Liver (tissue), 10 donors: ENCODE measurements at places on chromosomes 1 and 21. TPM values are rescaled to one million over a fixed set of nuclear protein-coding genes. Genes with fewer than 3 reads are reported as not detected.

HES3 gene
- not detected for total RNA-seq

NUDT4B gene
- total RNA-seq: 5.5 TPM

TTC34 gene
- not detected for total RNA-seq

DNA sequence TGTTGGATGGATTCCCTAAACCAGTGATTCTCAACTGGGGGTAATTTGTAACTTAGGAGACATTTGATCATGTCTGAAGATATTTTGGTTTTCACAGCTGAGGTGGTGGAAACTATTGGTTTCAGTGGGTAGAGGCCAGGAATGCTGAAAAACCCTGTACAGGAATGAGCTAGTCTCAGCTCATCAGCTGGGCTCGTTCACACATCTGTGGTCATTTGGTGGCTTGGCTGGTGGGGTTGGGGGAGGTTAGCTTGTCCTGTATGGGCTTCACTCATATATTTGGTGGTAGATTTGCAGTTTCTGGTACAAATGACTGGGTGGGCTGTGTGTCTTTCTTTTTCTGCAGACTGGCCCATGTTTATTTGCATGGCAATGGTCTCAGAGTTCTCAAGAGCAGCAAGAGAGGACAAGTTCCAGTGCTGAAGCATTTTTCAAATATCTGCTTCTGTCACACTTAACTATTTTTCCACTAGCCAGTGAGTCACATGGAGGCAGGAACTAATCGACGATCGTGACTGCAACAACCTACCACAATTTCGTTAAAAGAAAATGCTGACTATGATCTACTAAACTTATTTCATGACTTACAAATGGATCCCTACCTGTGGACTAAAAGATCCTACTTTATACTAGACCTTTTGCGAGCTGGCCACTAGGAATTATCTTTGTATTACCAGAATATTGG lies 321.7 kb upstream of the PLXNA2 start:
- no peak overlapping the region for H3K27ac ChIP-seq
- no peak overlapping the region for H3K4me3 ChIP-seq
- H3K4me1 ChIP-seq: no peaks in the 10 kb centered on the region
- H3K27me3 ChIP-seq: no peaks in the 10 kb centered on the region

GRCh38 chr1:37153116-37154100 lies 119.1 kb upstream of the GRIK3 start:
- H3K27me3 ChIP-seq: no peaks in the 10 kb centered on the region
- H3K4me3 ChIP-seq: no peak overlapping the region
- H3K27ac ChIP-seq: no peak overlapping the region
- no peaks in the 10 kb centered on the region for H3K4me1 ChIP-seq
- DNase-seq: no peak
- H3K36me3 ChIP-seq: no peaks in the 10 kb centered on the region

DNA sequence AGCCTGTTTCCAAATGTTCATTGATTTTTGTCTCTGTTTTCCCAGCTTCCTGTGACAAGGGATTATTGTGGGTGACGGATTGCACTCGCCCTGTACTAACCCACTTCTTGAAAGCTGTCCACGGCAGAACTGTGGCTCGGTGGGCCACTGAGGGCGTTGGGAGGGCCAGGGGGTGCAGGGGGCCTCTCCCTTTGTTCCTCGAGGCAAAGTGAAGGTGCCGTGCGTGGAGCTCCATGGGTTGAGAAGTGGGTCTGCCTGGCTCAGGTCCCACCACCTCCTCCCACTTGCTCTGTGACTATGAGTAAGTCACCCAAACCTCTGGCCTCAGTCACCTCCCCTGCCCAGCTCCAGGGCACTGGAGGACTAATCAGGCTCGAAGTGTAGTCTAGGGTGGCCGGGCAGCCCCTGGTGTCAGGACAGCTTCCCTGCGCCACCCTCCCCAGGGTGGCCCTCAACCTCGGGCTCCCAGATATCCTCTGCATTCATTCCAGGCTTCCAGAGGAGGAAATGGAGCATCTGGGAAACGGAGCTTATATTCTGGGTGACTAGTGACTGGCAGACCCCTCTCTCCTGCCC lies 148.6 kb downstream of the NPHP4 start:
- no peak overlapping the region for H3K4me3 ChIP-seq
- no peaks in the 10 kb centered on the region for H3K36me3 ChIP-seq

DNA sequence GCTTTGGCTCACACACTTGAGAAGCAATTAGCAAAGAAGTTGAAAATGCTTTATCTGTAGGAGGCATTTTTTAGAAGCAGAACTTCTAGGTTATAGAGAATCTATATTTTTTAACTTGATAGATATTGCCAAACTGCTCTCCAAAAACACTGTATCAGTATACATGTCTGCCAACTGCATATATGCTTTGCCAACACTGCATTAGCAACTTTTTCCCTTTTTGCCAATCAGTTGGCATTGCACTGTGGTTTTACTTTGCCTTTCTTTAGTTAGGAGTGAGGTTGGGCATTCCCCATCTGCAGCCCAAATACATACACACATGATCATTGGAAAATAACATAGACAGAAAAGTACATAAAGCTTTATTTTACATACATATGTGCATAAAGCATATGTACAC lies 15.0 kb downstream of the PADI3 start:
- H3K4me3 ChIP-seq: no peak overlapping the region
- no peaks in the 10 kb centered on the region for H3K36me3 ChIP-seq
- H3K27me3 ChIP-seq: peaks cover 3% of the 10 kb centered on the region

DNA sequence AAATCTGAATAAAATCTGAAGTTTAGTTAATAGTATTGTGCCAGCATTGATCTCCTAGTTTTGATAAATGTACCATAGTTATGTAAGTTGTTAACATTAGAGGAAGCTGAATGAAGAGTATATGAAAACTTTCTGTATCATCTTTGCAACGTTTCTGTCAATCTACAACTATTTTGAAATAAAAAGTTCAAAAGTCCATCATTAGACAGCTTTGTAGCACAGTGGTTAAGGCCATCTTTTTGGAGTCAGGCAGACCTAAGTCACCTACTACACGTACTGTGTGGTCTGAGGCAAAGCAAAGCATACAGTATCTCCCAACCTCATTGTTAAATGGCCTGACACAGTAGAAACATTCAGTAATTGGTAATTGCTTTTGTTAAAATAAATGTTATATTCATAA lies 47.9 kb upstream of the ATP1A1 start:
- H3K4me1 ChIP-seq: peaks cover 25% of the 10 kb centered on the region
- DNase-seq: no peak
- H3K36me3 ChIP-seq: no peaks in the 10 kb centered on the region
- H3K27me3 ChIP-seq: no peaks in the 10 kb centered on the region
- no peak overlapping the region for H3K4me3 ChIP-seq

DNA sequence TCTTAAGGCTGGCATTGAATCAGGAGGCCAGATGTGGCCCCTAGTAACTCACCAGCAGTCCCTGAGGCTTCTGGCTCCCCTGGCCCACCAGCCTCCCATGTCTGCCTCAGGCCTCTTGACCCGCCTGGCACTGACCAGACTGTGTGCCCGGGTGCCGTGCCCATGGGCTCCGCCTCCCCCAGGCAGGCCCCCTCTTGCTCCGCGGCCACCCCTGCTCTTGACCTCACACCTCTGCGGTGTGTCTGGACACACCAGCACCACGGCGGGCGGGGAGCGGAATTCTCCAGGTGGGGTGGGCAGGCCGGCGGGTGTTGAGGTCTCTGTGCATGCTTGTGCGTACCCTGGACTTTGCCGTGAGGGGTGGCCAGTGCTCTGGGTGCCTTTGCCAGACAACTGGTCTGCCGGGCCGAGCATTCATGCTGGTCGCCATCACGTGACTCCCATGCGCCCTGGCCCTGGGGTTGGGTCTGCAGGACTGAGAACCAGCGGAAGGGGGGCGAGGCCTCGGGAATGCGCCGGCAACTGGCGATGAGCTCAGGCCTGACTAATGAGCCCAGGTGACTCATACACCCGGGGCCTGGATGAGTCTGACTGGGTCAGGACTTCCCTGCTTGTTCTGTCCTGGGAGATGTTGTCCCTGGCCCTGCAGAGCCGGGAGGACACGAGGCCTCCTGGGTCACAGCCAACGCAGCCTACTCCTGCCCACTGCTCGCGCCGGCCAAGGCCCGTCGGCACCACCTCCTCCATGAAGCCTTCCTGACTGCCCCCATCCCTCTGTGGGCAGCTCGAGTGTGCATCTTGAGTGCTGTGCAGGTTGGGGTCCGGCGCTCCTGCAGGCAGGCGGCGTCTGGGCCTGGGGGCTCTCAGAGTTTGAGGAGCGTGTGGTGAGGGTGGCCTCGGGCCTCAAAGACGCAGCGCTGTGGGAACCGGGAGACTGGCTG lies 22.6 kb downstream of the COL18A1 start:
- DNase-seq: no peak
- no peaks in the 10 kb centered on the region for H3K36me3 ChIP-seq
- no peak overlapping the region for H3K4me3 ChIP-seq
- H3K4me1 ChIP-seq: peaks cover 3% of the 10 kb centered on the region
- H3K27me3 ChIP-seq: no peaks in the 10 kb centered on the region

GRCh38 chr1:52571783-52572182 lies 18.9 kb upstream of the TUT4 start:
- H3K27ac ChIP-seq: no peak overlapping the region
- H3K4me3 ChIP-seq: no peak overlapping the region
- H3K4me1 ChIP-seq: no peaks in the 10 kb centered on the region

- peaks cover 18% of the 10 kb centered on the region for H3K4me1 ChIP-seq
- no peaks in the 10 kb centered on the region for H3K36me3 ChIP-seq
- no peak for DNase-seq
Observed at GRCh38 chr1:223136086-223136485, 7.0 kb downstream of the TLR5 start.

- no peak overlapping the region for H3K4me3 ChIP-seq
- no peaks in the 10 kb centered on the region for H3K27me3 ChIP-seq
- no peak overlapping the region for H3K27ac ChIP-seq
- no peak for DNase-seq
- no peaks in the 10 kb centered on the region for H3K36me3 ChIP-seq
Observed at GRCh38 chr1:207904391-207904790, 6.5 kb downstream of the CD34 start.

GRCh38 chr1:194024659-194025058 lies 838.2 kb upstream of the B3GALT2 start:
- no peaks in the 10 kb centered on the region for H3K36me3 ChIP-seq
- no peak overlapping the region for H3K4me3 ChIP-seq
- DNase-seq: no peak

- DNase-seq: no peak
- peaks cover 13% of the 10 kb centered on the region for H3K36me3 ChIP-seq
- no peaks in the 10 kb centered on the region for H3K27me3 ChIP-seq
- no peak overlapping the region for H3K4me3 ChIP-seq
- peak overlapping the region; percentile 61 for H3K27ac ChIP-seq
Observed at GRCh38 chr1:176033881-176034280, 173.2 kb downstream of the COP1 start.

DNA sequence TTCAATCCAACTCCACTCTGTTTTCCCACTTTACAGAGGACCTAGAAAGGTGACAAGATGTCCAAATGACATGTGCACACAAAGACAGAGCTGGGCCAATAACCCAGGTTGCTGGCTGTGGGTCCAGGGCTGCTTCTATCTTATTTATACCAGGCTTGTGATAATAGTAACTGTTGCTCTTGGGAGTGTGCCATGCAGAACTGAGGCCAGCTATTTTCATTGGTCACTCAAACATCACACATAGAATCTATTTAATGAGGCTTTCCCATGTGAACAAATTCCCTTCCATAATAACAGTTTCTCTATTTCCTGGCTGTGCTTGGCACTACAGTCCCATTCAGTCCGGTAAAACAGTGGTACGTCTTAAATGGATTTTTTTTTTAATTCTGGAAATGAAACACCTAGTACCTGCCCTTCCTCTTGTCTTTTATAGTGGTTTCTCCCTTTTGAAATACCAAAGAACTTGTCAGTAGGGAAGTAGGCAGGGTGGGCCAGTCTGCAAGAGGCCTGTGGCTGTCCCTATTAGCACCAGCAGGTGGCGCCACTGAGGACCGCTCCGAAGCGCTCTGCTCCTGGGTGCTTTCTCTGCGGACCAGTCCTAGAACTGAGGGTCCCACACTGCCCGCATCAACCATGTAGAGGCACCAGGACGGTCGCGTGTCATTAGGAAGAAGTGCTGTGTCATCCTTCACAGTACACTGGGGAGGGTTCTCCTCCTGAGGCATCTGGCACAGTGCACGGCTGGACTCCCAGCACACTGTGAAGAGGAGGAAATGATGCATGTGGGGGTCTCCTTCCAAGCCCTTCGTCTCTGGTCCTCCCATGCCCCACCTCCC lies 52.1 kb downstream of the GPR161 start:
- H3K36me3 ChIP-seq: no peaks in the 10 kb centered on the region
- peak; percentile 77 for DNase-seq
- H3K4me1 ChIP-seq: peaks cover 4% of the 10 kb centered on the region

DNA sequence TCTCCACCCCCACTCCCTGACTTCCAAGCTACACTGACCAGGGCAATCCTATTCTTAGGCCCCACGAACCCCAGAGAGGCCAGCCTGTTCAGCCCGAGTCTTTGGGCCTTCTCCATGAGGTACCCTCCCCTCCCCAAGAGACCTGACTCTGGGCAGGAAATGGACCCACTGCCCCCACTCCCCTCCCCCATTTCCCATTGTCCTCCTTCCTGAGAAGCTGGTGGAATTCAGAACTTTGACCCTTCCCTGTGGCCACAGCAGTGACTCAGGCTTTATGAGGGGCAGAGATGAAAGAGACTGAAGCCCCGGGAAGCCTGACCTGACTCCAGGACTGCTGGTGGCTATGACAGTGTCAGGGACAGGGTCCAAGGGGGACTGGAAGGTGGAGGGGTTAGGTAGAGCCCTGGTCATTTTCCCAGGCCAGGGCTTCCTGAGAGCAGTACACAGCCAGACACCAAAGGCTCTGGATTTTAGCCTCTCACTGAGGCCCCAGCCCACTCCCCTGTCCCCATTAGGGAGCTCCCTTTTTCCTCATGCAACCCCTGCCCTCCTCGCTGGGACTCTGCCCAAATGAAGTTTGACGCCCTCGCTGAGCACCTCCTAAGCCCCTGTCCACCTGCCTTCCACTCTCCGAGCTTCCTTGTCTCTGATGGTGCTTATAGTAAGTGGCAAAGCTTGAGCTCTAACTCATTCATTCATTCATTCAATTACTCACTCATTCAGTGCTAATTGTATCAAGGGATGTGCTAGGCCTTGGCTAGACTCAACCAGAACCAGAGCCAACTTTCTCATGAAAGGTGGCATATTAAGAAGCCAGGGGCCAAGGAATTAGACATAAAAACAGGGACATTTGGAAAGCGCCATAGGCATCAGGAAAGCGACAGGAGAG lies 3.0 kb downstream of the CRYBG2 start:
- H3K36me3 ChIP-seq: no peaks in the 10 kb centered on the region
- H3K4me1 ChIP-seq: no peaks in the 10 kb centered on the region
- peak; percentile 49 for DNase-seq

GRCh38 chr1:247429496-247429895 lies 13.5 kb downstream of the NLRP3 start:
- H3K36me3 ChIP-seq: no peaks in the 10 kb centered on the region
- no peaks in the 10 kb centered on the region for H3K4me1 ChIP-seq
- DNase-seq: no peak
- H3K27me3 ChIP-seq: peaks cover 2% of the 10 kb centered on the region
- no peak overlapping the region for H3K4me3 ChIP-seq
- no peak overlapping the region for H3K27ac ChIP-seq

DNA sequence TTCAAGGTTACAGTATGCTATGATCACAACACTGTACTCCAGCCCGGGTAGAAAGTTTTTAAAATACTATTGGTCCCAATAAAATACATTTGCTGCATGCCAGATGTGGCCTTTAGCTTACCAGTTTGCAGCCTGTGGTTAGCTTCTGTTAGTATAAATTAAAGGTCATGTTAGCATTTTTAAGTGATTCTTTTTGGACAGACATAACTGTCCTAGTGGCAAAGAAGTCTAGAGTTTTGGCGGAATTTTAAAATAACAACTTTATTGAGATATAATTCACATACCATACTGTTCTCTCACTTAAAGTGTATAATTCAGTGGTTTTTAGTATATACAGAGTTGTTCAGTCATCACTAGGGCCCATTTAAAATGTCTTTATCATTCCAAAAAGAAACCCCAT lies 24.3 kb upstream of the TMEM39B start:
- H3K36me3 ChIP-seq: peaks cover 14% of the 10 kb centered on the region
- no peak overlapping the region for H3K4me3 ChIP-seq
- no peaks in the 10 kb centered on the region for H3K4me1 ChIP-seq
- H3K27ac ChIP-seq: no peak overlapping the region
- no peak for DNase-seq
